ENCODE measurements at places on chromosomes 6 and 20.

GRCh38 chr6:166253778-166254204 lies 54.4 kb downstream of the PRR18 start:
- no peak for DNase-seq

GRCh38 chr6:35677456-35677855 lies 11.3 kb downstream of the FKBP5 start:
- DNase-seq, result peak; percentile 29

DNA sequence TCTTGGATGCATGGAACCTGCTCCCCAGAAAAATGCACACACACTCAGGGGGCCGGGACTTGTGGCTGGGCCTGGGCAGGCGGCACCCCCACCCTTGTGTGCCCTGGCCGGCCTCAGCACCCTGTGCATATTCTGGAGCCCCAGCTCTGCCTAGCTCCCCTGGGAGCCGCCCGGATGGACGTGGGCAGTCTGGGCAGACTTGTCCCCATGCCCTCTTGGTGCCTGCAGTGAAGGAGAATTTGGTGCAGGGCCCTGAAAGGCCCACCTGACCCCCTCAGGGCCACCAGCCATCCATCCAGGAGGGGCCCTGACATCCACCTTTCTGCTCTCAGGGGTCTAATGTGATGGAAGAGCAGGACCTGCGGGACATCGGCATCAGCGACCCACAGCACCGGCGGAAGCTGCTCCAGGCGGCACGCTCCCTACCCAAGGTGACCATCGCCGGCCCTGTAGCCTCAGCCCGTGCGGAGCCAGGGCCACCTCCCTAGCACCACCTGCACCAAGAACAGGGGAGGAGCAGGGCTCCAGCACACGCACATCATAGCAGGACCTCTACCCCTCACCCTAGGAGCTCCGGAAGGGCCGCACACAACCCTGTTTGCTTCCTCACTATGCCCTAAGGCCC lies 62.8 kb downstream of the TCP11 start:
- no peak for DNase-seq

- no peak for DNase-seq
Measured at GRCh38 chr20:4134861-4135379, 119.6 kb upstream of the RNF24 start.

DNA sequence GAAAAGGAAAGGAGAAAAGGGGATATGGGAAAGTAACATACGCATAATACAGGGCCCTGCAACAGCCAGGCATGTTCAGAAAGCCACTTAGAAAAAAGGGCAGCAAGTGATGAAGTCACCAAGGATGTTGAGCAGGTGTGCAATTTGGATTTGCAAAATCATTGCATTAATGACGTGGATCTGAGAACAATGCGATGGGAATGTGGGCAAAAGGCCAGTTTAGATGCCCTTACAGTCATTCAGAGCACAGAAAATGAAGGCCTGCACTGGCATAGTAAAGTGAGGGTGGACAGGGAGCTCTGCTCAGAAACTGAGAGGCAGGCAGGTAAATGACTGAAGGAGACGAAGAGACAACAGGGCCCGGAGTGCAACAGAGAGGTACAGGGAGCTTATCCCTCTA lies 123.7 kb upstream of the NHSL1 start:
- DNase-seq, result no peak

GRCh38 chr6:31038559-31038958 lies 28.3 kb downstream of the MUC22 start:
- DNase-seq, result no peak

DNA sequence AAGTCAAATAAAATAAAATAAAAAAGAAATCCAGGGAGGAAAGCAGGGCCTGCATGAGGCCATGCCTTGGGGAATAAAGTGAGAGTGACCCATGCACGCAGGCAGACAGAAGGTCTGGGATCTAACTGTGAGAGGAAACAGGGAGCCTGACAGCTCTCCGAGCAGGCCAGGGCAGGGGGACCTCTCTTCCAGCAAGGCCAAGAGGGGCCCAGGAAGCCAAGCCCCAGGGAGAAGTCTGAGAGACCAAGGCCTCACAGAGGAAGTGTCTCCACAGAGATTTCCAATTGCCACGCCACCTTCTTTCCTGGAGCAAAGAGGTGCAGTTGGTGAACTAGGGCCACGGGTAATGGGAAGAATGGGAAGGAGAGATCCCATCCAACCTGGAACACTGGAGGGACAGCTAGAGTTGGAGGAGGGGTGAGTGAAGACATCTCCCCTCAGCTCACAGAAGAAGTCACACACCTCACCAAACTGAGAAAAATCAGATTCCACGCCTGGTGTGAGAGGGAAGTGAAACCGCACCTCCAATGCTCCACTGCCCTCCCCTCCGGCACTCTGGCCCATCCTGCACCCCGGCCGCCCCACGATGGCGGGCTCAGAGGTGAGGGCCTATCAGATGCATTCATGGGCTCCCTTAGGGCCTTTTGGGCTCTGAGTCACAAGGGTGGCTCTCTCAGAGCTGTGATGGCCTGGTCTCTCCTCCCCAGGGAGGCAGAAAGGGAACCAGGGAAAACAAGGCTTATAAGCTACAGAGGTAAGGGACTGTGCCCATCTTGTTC lies 25.1 kb upstream of the TAF8 start:
- no peak for DNase-seq

DNA sequence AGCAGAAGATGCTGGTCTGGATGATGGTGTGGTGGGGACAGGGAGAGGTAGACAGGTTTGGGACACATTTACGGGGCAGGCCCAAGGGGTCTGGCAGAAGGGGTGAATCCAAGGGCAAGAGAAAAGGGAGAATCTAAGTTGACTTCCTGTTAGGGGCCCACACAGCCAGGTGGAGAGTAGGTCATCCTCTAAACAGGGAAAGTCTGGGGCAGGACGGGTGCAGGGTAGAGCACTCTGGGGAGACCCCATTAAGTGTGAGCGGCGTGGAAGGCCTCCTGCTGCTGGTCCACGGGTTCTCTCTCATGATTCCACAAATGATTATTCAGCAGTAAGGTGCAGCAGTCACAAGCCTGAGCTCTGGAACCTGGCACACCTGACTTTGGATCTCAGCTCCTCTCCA lies 2.7 kb downstream of the SRXN1 start:
- DNase-seq, result no peak

DNA sequence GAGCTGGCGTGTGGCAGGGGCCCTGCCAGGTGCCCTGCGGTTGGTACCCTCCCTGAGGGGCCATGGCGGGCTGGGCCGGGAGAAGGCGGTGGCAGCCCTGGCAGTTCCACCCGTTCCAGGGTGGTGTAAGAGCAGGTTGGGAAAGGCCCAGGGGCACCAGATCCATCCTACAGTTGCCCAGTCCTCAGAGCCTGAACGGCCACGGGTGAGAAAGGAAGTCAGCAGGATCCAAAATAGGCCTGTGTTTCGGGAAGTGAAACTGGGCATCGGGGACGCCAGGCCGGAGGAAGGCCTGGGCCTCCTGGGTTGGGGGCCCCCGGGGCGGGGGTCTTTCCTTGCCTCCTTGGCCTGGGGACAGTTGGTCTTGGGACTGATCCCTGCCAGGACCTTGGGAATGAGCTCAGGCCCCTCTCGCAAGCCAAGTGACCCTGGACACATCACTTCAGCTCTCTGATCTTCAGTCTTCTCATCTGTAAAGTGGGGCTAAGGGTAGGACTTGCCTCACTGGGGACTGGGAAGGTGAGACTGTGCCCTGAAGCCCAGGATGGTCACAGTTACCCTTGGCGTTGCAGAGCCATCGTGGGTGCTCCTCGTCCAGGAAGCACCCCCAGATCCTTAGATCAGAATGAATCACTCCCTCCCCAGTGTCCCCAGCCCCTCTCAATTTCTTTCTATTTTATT lies 18.1 kb upstream of the NOL4L start:
- no peak for DNase-seq

DNA sequence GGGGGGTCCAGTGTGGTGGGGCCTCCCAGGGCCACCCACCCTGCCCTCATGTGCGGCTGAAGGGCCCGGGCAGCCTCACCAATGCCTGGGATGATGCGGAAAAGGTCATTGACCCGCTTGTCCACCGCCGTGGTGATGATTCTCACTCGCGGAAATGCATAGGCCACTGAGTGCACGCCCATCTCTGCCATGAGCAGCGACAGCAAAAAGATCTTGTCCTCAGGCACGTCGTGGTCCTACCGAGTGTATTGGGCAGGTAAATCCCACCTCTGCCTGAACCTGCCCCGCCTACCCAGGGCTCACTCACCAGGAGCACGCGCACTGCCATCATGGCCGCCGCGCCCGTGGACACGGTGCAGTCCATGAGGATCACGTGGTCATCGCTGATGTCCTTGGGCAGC lies 16.1 kb downstream of the UCKL1 start:
- no peak for DNase-seq

DNA sequence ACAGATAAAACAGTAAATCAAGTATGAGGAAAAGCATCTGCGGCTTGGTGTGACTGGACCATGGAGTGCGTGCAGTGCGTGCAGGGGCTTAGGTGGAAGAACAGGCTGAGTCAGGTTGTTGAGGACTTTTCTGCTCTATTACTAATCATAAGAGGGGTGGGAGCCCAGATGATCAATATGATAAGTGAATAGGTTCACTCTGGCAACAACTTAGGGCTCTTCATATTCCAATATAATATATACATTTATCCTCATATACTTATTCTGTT lies 56.4 kb downstream of the PDE10A start:
- DNase-seq, result no peak

- no peak for DNase-seq
Measured at GRCh38 chr6:167485186-167485978, 160.5 kb downstream of the TTLL2 start.

- DNase-seq, result no peak
Measured at GRCh38 chr6:158503222-158503621, 56.7 kb upstream of the TMEM181 start.

- DNase-seq, result no peak
Measured at GRCh38 chr6:69044534-69044933, 409.5 kb downstream of the ADGRB3 start.

- DNase-seq, result no peak
Measured at GRCh38 chr6:136429264-136430065, 120.8 kb downstream of the MAP7 start.

DNA sequence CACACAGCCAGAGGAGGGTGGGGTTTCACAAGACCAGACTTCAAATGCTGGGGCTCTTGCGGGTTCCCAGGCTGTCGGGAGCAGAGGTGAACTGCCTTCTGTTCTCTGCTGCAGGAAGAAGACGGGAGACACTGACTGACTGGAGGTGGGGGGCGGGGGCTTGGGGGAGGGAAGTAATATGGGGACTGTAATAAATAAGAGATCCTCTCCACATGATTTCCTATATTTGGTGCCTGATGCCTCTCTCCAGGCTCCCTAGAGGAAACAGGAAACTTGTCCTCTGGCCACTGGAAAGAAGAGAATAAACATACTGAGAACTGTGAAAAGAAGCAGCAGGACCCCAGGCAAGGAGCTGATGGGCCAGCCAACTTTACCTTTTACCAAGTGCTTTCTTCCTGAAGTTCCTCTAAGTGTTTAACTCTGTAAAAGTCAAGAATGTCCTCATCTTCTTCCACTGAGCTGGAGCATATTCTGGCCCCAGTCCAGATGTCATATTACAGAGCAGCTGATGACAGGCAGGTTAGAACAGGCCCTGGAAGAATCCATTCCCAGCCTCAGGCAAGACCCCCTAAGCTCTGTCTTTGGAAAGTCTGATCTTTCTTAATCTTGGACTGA lies 33.2 kb upstream of the ADGRF5 start:
- DNase-seq, result peak; percentile 92

DNA sequence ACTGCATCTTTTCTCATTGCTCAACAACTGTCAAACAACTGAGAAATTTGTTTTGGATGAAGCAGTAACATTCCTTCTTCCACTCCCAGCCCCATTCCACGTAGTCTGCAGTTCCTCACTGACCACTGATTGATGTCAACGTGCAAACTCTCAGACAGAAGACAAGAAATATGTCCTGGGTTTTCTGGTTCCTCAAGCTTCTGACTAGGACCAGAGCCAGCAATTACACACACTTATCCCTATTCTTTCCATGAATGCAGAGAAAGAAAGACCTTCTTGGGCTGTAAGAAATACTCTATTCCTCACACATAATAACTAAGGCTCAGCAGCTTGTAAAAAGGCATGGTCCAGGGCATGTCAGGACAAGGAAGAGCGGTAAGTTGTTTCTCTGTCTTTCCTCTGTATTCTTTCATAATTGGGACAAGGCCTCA lies 790.1 kb upstream of the SLC35B3 start:
- DNase-seq, result no peak

DNA sequence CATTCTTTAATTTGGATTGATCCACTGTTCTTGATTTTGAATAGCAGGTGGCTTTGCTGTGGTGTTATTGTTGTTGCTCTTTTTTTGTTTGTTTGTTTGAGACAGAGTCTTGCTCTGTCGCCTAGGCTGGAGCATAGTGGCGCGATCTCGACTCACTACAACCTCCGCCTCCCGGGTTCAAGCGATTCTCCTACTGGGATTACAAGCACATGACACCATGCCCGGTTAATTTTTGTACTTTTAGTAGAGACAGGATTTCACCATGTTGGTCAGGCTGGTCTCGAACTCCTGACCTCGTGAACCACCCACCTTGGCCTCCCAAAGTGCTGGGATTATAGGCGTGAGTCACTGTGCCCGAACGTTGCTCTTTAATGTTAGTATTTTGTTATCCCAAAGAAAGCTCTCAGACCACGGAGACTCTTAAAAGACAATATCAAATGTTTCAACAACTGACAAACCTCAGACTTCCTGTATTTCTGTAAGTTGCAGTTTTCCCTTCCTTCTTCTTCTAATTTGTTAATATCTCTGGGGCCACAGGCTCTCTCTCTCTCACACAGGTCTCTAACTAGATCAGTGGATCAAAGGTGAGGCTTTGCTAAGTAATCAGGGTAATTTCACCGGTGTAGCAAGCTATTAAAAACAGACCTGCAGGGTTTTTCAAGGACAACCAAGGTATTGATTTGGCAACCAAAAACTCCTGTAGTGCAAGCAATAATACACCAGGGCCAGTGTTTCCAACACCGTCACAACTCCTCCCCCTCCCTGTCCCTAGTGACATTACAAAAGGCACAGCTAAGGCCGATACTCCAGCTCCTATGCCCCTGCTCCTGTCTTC lies 48.8 kb upstream of the ZNF217 start:
- no peak for DNase-seq

- DNase-seq, result no peak
Measured at GRCh38 chr6:4906293-4907276, 97.3 kb downstream of the RPP40 start.

GRCh38 chr6:26432627-26433201 lies 7.6 kb upstream of the BTN3A3 start:
- DNase-seq, result no peak

DNA sequence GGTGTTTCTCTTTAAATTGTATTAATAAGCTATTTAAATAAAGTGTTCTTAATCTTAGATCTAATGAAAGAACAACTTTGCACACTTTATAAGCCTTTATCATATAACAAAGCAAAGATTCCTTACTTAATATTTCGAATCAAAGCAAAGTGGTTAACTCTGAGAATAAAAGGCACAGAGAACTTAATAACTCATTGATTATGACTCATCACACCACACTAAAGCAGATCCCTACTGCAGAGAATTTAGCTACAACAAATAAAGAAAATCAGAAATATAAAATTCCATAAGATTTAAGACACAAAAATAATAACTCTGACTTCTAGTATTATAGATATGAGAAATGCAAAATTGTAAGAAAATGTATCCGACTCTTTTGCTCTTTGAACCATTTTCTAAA lies 135.6 kb upstream of the RUNX2 start:
- DNase-seq, result no peak

Measured in NCI-H1105 (cell line).